ENCODE measurements at places on chromosomes 13 and 19.
A peak's percentile ranks its signal among the peaks of the same experiment; 100 is the strongest.

DNA sequence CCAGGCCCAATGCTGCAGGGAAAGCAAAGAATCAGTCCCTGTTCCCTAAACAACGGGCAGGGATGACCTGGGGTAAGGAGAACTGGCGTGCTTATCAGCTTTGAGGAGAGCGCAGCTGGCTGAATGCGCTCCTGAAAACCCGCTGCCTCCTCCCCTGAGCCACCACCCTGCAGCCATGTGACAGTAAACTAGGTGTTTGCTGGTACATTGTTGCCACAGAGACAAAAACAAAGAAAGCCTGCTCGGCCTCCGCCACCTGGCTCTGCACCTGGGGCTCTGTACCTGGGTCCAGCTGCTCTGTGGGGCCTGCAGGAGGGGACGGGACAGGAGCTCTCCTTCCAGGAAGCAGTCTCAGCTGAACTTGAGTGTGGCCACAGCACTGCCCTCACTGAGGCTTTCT, 21.8 kb downstream of the MCF2L start:
- no peak for DNase-seq

- DNase-seq = no peak
Observed at GRCh38 chr13:113333076-113333475, 30.9 kb downstream of the GRTP1 start.

- peak; percentile 87 for DNase-seq
Observed at GRCh38 chr19:39406656-39407409, at the start of gene ZFP36. Gene ZFP36 (plus strand): TSS chr19:39406847. CDS start chr19:39406905, 58 bp downstream.

- no peak for DNase-seq
Observed at GRCh38 chr13:99439048-99439447, 62.2 kb upstream of the TM9SF2 start.

DNA sequence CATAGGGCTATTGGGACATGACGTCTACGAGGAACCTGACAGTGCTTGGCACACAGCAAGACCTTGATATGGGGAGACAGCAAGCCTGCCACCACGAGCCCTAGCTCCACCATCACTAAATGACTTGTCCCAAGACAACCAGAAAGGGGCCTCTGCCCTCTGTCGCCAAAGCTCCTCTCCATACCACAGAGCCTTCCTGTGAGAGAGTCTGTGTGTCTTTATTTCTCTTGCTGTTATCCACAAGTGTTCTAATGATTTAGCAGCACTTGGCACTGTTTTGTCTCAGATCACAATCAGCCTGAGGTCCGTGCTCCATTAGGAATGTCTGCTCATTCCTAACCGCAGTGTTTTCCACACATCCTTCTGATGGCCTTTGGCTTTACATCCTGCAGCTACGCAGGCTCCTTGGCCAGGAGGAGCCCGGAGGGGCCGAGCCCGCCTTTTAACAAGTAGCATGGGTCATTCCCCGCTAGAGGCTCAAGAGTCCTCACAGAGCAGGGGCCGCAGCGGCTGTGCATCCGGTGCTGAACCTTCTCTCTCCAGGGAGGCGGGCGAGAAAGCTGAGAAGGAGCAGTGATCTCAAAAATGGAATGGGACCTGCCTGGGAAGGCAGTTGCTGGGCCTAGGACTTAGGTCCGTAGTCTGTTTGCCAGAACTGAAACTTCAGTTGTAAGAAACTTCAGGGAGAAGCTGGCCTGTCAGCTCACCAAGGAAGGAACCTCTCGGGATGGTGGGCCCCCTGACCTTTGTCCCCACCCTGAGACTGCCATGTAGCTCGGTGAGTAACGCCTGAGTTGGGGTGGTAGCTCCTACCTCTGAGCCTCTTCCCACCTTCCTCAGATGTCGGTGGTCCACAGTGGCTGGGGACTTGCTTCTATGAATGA, 61.1 kb upstream of the HMGB1 start:
- DNase-seq = no peak
